ENCODE measurements at places on chromosomes 3 and 15. TPM values are rescaled to one million over a fixed set of nuclear protein-coding genes. Genes with fewer than 3 reads are reported as not detected.

LEKR1 gene
- 1.4 TPM for total RNA-seq

MLF1 gene
- 31.4 TPM for total RNA-seq

PRR20G gene
- not detected for total RNA-seq

DNA sequence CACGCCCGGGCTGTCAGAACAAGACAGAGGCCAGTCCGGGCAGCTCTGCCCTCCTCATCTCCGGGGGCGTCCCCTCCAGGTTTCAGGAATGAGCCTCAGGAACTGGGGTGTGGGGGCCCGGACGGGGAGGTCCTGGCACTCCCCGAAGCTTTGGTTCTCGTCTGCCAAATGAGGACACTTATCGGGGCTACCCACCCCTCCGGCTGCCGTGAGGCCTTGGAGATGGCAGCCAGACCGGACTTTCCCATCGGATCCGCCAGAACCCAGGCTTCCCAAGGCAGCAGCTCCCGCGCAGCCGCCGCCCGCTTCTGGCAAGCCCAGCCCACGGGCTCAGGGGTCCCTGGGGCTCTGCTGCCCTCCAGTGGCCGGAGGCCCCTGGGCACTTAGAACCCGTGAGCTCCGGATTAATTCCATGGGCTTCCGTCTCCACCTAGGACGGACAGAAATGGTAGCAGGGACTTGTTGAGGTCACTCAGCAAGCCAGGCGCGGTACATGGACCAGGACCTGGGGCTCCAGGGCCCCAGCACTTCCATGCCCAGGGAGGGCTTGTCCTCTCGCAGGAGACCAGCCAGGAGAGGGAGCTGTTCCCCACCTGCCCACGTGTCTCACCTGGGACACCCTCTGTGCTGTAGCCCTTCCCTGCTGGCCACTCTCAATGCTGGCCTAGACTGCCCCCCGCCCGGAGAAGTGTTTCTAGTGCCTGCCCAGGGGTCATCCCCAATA lies 89.4 kb downstream of the LINGO1 start:
- DNase-seq, result peak; percentile 61

DNA sequence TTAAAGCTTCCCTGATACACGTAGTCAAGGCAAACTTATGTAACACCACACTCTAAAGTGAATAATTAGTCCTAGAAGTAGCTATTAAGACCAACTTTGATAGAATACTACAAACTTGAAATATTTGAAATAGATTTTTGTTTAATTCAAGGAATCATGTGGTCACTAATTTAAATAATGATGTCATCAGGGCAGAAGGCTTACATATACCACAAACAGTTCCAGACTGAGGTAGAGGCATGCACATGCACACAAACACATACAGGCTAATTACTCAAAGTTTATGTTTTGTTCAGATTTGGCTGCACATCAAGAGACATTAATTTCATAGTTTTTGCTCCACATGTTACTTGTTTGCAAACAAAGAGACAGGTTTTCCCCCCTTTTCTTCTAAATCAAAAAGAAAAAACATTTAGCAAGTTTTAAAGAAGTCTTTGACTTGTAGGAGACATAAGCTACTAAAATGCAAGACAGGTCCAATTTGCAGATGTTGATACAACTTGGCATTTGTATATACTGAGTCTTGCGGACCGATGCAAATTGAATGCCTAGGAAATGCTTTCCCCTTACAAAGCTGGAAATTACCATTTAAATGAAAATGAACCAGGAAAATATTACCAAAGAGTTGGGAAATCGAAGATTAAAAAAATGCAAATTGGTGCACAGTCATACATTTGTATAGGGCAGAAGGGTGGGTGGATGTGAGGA lies 594.8 kb downstream of the MAGI1 start:
- no peak for DNase-seq

DNA sequence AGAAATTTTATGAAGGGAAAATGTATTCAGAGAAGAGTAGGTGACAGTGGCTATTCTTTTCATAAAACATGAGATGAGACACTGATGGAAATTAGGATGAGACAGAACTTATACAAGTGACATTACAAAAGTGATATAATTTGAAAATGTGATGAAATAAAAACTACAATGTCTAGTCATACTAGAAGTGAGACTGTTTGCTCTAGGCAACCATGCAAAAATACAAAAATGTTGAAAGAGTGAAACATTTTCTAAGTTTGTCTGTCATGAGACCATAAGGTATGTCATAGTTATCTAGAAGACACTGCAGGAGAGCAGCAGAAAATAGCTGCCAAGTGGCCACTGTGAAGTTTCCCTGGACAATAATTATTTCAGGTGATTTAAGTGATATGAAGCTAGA lies 459.5 kb downstream of the DIPK2A start:
- no peak for DNase-seq

Measured in renal cortical epithelial cell (primary cell).